Activated CD4-positive, alpha-beta T cell treated with anti-CD3 and anti-CD28 coated beads, Interleukin-2, amount 50 U/mL, for 4 hours (primary cell): ENCODE measurements at places on chromosomes 3 and 15.

GRCh38 chr15:84082739-84083138 lies 152.8 kb upstream of the GOLGA6L4 start:
- no peak for DNase-seq

GRCh38 chr3:129702934-129703712 lies 96.6 kb upstream of the PLXND1 start:
- no peak for DNase-seq

GRCh38 chr3:122063908-122064307 lies 8.7 kb downstream of the CD86 start:
- no peak for DNase-seq

DNA sequence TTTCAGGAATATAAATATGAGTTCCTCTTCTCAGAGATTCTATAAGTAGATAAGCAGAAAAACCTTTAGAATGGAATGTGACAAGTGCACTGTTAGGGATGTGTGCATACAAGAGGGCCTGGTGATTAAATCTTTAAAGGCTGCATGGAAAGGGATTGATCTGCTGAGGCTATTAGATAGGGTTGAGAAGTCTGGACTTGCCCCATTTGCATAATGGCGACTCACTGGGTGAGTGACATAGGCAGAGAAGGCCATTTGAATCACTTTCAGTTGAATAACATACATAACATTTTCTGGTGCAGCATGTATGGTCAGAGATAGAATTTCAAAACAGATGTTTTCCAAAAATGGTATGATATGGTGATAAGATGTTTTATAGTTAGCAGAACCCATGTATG lies 156.9 kb downstream of the ZNF621 start:
- no peak for DNase-seq

DNA sequence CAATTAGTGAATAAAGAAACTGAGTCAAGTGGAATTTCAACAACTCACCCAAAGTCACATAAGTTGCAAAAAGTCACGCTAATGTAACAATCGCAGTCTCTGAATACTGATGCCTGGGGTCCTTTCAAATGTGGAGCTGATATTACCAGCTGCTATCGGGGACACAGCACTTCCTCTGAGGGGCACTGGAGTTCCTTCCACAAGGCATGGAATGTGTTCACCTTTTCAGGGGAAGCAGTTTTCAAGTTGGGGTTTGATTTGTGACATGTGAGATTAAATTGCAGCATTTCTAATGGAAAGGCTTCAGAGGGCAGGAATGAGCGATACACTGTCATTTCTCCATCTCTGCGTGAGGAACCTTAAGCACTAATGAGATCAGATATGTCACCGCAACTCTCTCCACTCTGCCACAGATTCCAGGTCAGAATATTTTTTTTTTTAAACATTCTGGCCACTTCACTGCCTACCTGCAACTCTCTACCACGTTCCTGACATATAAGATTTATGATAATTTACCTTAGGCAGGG lies 807.2 kb upstream of the CFAP20DC start:
- no peak for DNase-seq

DNA sequence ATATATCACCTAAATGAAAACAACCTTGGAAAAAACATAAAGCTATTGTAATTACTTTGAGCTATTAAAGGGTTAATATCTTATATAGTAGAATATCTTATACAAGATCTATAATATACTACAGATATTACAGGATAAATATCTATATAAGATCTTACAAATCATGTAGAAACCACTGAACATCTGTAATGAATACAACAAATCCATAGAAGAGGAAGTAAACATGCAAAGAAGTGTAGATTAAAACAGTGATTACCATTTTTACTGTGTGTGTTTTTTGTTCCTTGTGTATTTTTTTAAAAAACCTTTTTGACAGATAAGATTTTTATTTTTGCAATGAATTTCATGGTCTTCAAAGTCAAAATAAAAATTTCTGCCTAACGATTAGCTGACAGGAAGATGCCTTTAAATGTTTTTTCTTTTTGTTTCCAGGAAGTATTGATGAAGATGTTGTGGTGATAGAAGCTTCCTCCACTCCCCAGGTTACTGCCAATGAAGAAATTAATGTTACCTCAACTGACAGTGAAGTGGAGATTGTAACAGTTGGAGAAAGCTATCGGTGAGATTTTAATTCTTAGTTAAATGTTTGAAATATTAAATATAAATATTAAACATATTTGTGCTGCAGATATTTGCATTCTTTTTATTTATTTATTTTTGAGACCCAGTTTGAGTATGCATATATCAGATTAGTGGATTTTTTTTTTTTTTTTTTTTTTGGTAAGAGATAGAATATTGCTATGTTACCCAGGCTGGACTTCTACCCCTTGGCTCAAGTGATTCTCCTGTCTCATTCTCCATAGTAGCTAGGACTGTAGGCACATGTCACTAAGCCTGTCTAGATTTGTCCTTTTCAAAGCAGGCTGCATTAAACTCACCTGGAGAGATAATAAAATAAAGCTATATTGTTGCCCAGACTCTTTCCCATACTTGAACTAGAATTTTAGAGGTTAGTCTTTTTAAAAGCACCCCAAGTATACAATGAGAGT lies 52.8 kb upstream of the CCNB2 start:
- no peak for DNase-seq

- no peak for DNase-seq
Observed at GRCh38 chr3:9102240-9102981, 139.1 kb upstream of the RAD18 start.

- DNase-seq: no peak
Observed at GRCh38 chr15:85150130-85150480, 168.4 kb downstream of the PDE8A start.
